Memory B cell (primary cell): ENCODE measurements at places on chromosomes 1 and 21.
A peak's percentile ranks its signal among the peaks of the same experiment; 100 is the strongest.

DNA sequence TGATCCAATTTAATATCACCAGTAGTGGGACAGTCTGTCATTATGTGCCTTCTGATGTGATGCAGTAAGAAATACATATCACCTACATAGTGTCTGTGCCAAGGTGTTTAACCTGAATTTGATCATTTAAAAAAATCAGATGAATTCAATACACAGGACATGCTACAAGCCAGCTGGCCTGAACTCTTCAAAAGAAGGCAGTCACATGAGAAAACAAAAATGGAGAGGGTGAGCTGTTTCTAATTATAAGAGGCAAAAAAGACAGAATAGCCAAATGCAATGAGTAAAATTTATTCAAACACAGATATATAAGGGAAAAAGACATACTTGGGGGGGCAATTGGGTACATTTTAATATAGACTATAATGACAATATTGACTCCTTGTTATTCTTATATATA, 66.5 kb downstream of the ST3GAL3 start:
- H3K27me3 ChIP-seq, result no peaks in the 10 kb centered on the region
- no peak for DNase-seq
- peaks cover 2% of the 10 kb centered on the region for H3K4me1 ChIP-seq
- peaks cover 32% of the 10 kb centered on the region for H3K36me3 ChIP-seq

GRCh38 chr1:216346526-216346925, 76.7 kb downstream of the USH2A start:
- no peaks in the 10 kb centered on the region for H3K27me3 ChIP-seq
- H3K36me3 ChIP-seq, result no peaks in the 10 kb centered on the region
- H3K27ac ChIP-seq, result no peak overlapping the region

GRCh38 chr1:174877208-174877673, 122.5 kb upstream of the CACYBP start:
- no peak overlapping the region for H3K4me3 ChIP-seq
- H3K27ac ChIP-seq, result no peak overlapping the region
- H3K27me3 ChIP-seq, result no peaks in the 10 kb centered on the region
- no peak for DNase-seq
- peaks cover 6% of the 10 kb centered on the region for H3K36me3 ChIP-seq

GRCh38 chr1:45913183-45913683, 109.8 kb downstream of the MAST2 start:
- H3K36me3 ChIP-seq, result no peaks in the 10 kb centered on the region
- no peaks in the 10 kb centered on the region for H3K4me1 ChIP-seq
- peaks cover 2% of the 10 kb centered on the region for H3K27me3 ChIP-seq
- peak overlapping the region; percentile 25 for H3K27ac ChIP-seq
- no peak overlapping the region for H3K4me3 ChIP-seq

DNA sequence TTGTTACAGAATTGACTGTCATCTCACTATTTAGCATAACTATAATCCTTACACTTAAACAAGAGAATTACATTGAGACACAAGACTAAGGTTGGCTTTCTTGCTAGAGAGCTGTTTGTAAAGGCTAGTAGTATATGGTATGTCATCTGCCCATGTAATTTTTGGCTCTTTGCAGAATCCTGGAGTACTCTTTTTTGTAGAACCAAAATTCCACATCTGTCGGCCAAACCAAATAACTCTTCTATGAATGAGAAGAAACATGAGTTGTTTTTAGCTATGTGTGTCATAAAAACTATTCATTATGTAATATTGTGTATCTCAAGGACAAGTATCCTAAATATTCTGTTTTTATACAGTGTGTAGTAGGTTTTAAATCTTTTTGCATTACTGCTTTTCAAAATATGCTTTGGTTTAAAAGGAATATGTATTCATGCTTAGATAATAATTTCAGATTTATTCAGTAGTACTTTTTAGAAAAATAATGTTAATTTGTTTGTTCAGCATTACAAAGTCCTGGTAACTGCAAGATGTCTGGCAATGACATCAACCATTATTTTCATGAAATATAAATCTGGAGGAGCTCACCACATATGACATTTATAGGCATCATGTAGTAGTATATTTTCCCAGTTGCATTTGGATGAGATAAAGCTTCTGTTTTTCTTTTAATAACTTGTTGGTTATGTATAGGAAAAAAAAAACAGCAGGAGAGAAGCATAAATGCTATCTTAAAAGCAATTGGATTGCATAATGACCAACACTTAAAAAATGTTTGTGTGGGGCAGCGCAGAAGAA, 159.8 kb downstream of the HS2ST1 start:
- no peak overlapping the region for H3K27ac ChIP-seq
- no peaks in the 10 kb centered on the region for H3K27me3 ChIP-seq
- H3K36me3 ChIP-seq, result peaks cover 14% of the 10 kb centered on the region
- DNase-seq, result no peak
- peaks cover 3% of the 10 kb centered on the region for H3K4me1 ChIP-seq
- H3K4me3 ChIP-seq, result no peak overlapping the region

DNA sequence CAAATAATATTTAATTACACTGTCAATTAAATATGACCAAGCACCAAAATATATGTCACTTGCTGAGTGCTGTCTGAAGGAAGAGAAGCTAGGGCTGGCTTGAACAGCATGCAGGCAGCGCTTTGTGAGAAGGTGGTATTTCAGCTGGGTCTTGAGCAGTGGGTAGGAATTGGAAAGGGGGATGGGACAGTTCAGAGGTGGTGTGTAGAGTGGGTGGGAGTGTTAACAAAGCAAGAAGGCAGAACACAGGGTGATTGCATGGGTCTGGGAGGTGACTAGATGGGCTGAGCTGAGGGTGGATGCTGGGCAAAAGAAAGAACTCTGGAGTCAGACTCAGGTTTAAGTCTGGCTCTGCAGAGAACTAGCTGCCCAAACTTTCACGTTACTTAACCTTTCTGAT, 14.3 kb upstream of the ETV3 start:
- DNase-seq, result no peak
- H3K36me3 ChIP-seq, result no peaks in the 10 kb centered on the region
- H3K27ac ChIP-seq, result no peak overlapping the region
- peaks cover 12% of the 10 kb centered on the region for H3K27me3 ChIP-seq

DNA sequence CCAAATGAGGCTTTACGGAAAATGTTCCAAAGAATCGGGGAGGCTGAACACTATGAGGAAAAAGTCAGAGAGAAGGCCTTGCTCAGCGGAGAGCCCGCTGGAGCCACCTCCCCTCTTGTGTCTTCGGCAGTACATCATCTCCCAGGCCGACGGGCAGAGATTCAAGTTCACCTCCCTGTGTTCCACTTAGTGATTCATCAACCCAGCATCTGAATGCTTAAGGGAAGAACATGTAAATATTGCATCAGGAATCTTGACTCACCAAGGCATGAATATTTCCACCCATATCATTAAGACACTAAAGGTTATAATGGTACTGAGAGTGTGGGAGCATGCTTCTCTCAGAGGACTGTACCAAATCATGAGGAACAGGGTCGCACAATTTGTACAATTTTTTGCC, 172.5 kb downstream of the ST6GALNAC5 start:
- no peak for DNase-seq
- H3K36me3 ChIP-seq, result no peaks in the 10 kb centered on the region
- H3K27me3 ChIP-seq, result no peaks in the 10 kb centered on the region
- H3K4me1 ChIP-seq, result no peaks in the 10 kb centered on the region
- H3K4me3 ChIP-seq, result no peak overlapping the region

GRCh38 chr1:226337276-226337875, 28.4 kb upstream of the LIN9 start:
- DNase-seq, result no peak
- peaks cover 6% of the 10 kb centered on the region for H3K36me3 ChIP-seq
- H3K27me3 ChIP-seq, result no peaks in the 10 kb centered on the region
- H3K4me3 ChIP-seq, result no peak overlapping the region
- H3K27ac ChIP-seq, result no peak overlapping the region
- H3K4me1 ChIP-seq, result peaks cover 9% of the 10 kb centered on the region

DNA sequence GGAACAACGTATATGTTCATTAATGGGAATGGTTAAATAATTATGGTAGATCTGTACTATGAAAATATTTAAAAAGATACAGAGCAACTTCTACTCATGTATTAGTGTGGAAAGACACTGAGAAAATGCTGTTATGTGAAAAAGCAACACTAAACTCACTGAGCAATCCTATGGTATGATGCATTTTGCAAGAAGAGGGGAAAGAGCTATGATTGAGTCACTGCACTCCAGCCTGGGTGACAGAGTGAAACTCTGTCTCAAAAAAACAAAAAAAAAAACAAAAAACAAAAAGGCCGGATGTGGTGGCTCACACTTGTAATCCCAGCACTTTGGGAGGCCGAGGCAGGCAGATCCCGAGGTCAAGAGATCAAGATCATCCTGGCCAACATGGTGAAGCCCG, 44.4 kb downstream of the ATP5PO start:
- no peaks in the 10 kb centered on the region for H3K4me1 ChIP-seq
- no peak overlapping the region for H3K27ac ChIP-seq
- no peak overlapping the region for H3K4me3 ChIP-seq
- H3K27me3 ChIP-seq, result peaks cover 4% of the 10 kb centered on the region

- peak within 1 kb of the TSS; percentile 90 for H3K4me3 ChIP-seq
- H3K36me3 ChIP-seq, result peaks cover 1% of the 10 kb centered on the region
- peaks cover 59% of the 10 kb centered on the region for H3K4me1 ChIP-seq
Observed at GRCh38 chr21:35048706-35049617, at the start of gene RUNX1. TSS of gene RUNX1 (minus strand) at chr21:35049302.

- H3K4me3 ChIP-seq, result no peak overlapping the region
- no peaks in the 10 kb centered on the region for H3K36me3 ChIP-seq
- no peaks in the 10 kb centered on the region for H3K4me1 ChIP-seq
Observed at GRCh38 chr21:15604413-15604812, 125.4 kb upstream of the USP25 start.

DNA sequence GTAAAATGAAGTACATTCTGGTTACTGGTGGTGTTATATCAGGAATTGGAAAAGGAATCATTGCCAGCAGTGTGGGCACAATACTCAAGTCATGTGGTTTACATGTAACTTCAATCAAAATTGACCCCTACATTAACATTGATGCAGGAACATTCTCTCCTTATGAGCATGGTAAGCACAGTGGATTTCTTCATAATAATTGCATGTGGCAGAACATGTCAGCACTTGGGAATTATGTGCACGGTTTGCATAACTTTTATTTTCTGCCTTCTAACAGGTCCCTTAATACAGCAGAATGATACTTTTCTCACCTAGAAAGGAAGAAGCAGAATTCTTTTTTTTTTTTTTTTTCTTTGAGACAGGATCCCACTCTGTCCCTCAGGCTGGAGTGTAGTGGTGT, 3.8 kb downstream of the CTPS1 start:
- DNase-seq, result no peak
- peaks cover 22% of the 10 kb centered on the region for H3K36me3 ChIP-seq
- H3K4me3 ChIP-seq, result no peak overlapping the region
- H3K27ac ChIP-seq, result no peak overlapping the region
- peaks cover 17% of the 10 kb centered on the region for H3K4me1 ChIP-seq
- H3K27me3 ChIP-seq, result no peaks in the 10 kb centered on the region

DNA sequence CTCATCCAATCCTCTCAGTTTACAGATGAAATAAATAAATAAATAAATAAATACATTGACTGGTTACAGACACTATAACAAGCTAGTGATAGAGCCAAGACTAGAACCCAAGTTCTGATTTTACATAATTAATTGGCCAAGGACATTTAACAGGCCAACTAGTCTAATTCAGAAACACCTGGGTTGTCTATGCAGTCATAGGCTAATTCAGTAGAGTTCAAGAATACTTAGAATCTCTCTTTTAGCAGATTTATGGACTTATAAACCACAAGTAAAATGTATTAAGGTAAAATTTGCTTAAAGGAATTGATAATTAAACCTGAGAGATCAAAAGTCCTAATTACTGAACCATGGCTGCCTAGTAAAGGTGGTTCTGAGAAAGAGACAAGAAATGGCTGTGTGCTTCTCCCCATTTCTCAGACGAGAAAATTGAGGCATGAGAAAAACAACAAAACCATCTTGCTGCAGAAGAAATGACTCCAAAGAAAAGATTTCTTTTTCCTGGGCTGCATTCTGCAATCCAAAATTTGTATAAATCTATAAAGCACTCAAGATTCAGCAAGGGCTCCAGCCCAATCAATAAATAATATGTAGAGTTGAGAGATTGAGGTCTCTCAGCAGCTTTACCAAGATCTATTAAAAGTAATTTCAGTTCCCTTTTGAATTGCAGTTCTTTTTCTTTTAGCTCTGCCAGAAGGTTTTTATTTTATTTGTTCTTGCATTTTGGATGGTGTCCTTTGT, 98.3 kb downstream of the DUSP10 start:
- peaks cover 9% of the 10 kb centered on the region for H3K4me1 ChIP-seq
- H3K4me3 ChIP-seq, result no peak overlapping the region
- H3K27ac ChIP-seq, result no peak overlapping the region
- DNase-seq, result no peak
- no peaks in the 10 kb centered on the region for H3K36me3 ChIP-seq

DNA sequence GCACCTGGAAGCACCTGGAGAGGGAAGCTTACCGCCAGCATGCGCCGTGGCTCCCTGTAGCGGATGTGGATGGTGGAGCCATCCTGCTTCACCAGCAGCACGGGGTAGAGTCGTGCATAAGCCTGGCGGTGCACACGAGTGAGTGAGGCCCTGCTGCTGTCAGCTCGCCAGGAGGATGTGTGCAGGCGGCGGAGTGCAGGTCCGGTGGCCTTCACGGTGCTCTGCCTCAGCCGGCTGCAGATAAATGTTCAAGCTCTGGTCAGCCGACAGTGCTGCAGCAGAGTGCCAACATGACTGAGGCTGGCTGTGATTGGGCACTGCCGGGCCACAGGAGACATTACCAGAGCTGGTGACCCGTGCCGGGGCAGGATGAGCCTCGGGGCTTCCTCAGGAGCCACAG, 1.5 kb downstream of the MRPL55 start:
- H3K36me3 ChIP-seq, result peaks cover 6% of the 10 kb centered on the region
- H3K4me1 ChIP-seq, result peaks cover 27% of the 10 kb centered on the region
- no peaks in the 10 kb centered on the region for H3K27me3 ChIP-seq
- H3K27ac ChIP-seq, result no peak overlapping the region
- H3K4me3 ChIP-seq, result peak overlapping the region; percentile 96

DNA sequence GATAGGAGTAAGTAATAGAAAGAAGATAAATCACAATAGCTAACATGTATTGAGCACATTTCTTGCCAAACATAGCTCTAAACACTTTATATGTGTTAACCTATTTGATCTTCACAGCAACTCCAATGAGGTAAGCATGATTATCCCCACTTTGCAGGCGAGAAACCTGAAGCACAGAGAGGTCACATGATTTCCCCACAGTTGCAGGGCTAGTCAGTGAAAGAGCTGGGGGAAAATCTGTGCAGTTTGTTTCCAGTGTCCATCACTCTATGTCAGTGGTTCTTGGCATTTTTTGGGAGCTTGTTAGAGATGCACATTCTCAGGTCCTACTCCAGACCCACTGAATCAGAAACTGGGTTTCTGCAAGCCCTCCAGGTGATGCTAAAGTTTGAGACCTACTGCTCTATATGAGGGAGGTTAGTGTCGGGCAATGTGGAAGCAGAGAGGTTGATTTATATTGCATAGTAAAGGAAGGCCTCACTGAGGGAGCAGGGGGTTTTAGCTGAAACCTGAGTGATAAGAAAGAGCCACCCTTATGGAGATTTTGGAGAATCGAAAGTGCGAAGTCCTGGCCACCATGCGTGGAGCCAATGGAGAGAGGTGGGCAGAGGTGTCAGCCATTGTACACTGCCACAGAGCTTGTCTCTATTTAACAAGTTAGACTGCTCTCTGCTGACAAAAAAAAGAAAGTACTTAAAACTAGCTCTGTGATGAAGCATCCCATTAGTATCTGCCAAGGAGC, 20.9 kb downstream of the MCOLN3 start:
- no peaks in the 10 kb centered on the region for H3K36me3 ChIP-seq
- peak overlapping the region; percentile 84 for H3K4me3 ChIP-seq

- peak; percentile 57 for DNase-seq
- H3K27ac ChIP-seq, result peak overlapping the region; percentile 43
- peaks cover 26% of the 10 kb centered on the region for H3K4me1 ChIP-seq
- H3K27me3 ChIP-seq, result peaks cover 1% of the 10 kb centered on the region
Observed at GRCh38 chr1:157496121-157496526, 56.2 kb downstream of the FCRL5 start.

- peaks cover 2% of the 10 kb centered on the region for H3K36me3 ChIP-seq
- peak; percentile 18 for DNase-seq
- H3K27ac ChIP-seq, result peak overlapping the region; percentile 97
- peak overlapping the region; percentile 92 for H3K4me3 ChIP-seq
- H3K27me3 ChIP-seq, result no peaks in the 10 kb centered on the region
- H3K4me1 ChIP-seq, result peaks cover 22% of the 10 kb centered on the region
Observed at GRCh38 chr1:167221126-167221737, 546 bp downstream of the POU2F1 start.
